ENCODE measurements at places on chromosomes 1 and 21.

DNA sequence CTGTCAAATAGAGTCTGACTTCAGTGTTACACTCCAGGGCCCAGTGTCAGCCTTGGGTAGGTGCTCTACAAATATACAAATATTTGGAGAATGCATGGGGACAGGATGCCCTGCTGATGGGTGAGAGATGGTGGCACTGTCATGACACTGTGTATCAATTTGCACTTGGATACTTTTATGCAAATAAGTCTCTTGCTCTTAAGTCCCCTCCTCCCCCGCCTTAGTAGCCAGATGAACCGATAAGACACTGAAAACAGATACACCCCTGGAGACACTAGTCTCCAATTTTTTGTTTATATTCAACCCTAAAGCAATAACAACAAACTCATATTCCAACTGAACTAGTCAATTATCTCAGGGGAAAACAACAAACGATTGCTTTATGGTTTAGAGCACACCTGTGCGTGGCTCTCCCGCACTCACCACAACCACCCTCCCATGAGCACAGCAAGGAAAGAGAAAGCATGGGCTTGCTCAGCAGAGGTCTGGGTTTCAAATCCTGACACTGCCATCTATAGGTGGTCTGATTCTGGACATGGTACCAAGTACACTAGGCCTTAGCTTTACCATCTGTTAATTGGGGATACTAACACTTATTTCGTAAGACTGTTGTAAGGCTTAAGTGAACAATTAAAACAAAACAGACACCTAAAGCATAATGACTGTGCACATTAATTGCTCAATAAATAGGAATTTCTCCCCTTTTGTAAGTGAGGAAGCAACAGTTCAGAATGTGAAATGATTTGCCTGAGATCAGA is 50.3 kb downstream of the HIVEP3 start:
- no peaks in the 10 kb centered on the region for H3K4me1 ChIP-seq
- no peaks in the 10 kb centered on the region for H3K27me3 ChIP-seq
- H3K27ac ChIP-seq: no peak overlapping the region
- H3K4me3 ChIP-seq: no peak overlapping the region
- DNase-seq: no peak

GRCh38 chr1:4016351-4017130 is 116.5 kb upstream of the C1orf174 start:
- no peaks in the 10 kb centered on the region for H3K36me3 ChIP-seq
- no peaks in the 10 kb centered on the region for H3K4me1 ChIP-seq
- H3K27me3 ChIP-seq: no peaks in the 10 kb centered on the region
- H3K4me3 ChIP-seq: no peak overlapping the region

DNA sequence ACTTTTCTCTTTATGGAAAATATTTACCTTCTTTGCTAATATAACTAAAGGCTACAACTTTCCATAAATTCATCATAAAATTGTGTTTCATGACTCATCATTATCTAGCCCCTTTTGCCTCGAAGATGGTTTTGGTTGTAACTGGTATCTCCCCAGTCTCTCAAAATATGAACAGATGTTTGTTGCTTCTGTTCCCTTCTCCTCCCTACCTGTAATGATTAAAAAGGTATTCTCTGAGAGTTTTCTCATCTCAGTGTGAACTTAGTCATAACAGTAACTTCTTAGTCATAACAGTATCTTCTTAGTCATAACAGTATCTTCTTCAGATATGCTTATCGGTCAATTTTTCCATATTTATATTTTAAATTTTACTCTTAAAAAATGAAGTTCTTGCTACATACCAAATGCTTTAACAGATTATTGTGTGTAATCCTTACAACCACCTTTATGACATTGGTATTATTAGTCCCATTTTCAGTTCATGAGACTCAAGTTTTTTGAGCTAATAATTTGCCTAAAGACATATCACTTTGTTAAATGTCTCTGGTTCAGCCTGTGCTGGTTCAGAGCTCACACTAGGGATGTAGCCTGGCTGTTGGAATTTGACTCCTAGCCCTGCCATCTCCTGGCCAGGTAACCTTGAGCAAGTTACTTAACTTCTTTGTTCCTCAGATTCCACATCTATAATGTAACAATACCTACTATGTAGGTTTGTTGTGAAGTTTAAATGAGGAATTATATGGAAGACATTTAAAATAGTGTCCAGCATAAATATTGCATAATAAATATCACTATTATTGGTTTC is 32.6 kb downstream of the ATP1B1 start:
- no peaks in the 10 kb centered on the region for H3K27me3 ChIP-seq
- no peak overlapping the region for H3K4me3 ChIP-seq
- no peaks in the 10 kb centered on the region for H3K36me3 ChIP-seq
- no peaks in the 10 kb centered on the region for H3K4me1 ChIP-seq

DNA sequence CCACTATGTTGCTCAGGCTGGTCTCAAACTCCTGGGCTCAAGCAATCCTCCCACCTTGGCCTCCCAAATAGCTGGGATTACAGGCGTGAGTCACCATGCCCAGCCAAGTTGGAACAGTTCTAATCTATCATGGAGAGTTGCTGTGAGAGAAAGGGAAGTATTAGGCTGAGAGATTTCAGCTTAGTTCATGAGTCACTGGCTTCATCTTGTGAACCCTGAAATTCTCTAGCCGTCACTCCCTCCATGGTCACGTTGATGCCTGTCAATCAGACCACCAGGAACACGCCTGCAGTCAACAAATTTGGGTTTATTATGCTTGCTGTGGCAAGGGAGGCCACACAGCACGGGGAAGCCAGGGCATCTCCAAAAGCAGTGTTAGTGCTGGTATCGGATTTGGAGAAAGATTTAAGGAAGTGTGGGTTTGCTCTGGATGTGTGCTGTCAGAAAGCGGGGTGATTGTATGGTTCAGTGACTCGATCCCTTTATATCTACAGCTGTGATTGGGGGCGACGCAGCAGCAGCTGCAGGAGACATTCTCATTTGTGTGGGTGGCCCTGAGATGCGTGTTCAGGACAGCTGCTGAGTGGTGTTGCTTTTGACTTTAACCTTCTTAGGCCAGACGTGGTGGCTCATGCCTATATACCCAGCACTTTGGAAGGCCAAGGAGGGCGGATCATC is 18.7 kb downstream of the UQCRHL start:
- no peak for DNase-seq
- H3K4me3 ChIP-seq: no peak overlapping the region
- H3K27ac ChIP-seq: no peak overlapping the region
- no peaks in the 10 kb centered on the region for H3K4me1 ChIP-seq
- H3K36me3 ChIP-seq: no peaks in the 10 kb centered on the region

- peak; percentile 47 for DNase-seq
- no peaks in the 10 kb centered on the region for H3K27me3 ChIP-seq
- H3K4me3 ChIP-seq: peak overlapping the region; percentile 76
These were observed 2.2 kb downstream of the SPATA6 start for GRCh38 chr1:48469616-48470480.

DNA sequence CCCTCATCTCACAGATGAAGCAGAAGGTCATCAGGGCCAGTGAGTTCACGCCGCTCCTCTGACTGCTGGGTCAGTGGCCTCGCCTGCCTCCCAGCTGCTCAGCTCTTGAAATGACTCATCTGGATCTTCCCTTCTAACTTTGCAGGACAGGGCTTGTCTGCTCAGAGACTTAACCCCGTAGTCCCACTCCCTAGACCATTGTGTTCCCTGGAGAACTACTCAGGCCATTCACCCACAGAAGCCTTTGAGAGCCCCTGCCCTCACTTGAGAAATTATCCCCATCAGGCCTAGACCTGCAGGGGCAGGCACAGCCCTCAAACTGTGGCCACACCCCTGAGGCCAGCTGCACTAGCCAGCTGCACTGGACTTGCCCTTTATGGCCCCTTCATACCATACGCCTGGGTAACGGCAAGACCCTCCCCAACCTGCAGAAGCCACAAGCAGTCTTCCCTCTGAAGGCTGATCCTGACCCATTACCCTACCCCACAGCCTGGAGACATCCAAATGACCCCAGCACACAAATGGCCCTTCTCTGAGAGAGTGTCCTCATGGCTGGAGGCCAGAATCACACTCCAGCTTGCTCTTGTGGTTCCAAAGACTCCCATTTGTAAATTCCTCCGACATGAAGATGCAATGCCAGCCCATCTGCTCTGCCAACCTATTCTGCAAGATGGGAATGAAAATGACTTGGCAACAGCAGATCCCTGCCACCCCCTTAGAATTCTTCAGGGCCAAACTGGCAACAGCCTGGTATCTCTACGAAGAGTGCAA is 33.2 kb downstream of the RCSD1 start:
- DNase-seq: no peak
- peak overlapping the region; percentile 22 for H3K27ac ChIP-seq
- H3K27me3 ChIP-seq: no peaks in the 10 kb centered on the region
- H3K36me3 ChIP-seq: no peaks in the 10 kb centered on the region
- H3K4me1 ChIP-seq: no peaks in the 10 kb centered on the region
- no peak overlapping the region for H3K4me3 ChIP-seq

GRCh38 chr1:203273869-203274602 is 31.3 kb upstream of the BTG2 start:
- no peaks in the 10 kb centered on the region for H3K36me3 ChIP-seq
- peak; percentile 46 for DNase-seq
- H3K27me3 ChIP-seq: no peaks in the 10 kb centered on the region
- peaks cover 20% of the 10 kb centered on the region for H3K4me1 ChIP-seq
- peak overlapping the region; percentile 56 for H3K27ac ChIP-seq
- no peak overlapping the region for H3K4me3 ChIP-seq

Measured in uterus (tissue), 4 donors.